Neural crest cell (in vitro differentiated cells): ENCODE measurements at places on chromosomes 6 and 20. TPM values are rescaled to one million over a fixed set of nuclear protein-coding genes. Genes with fewer than 3 reads are reported as not detected.

- no peak overlapping the region for H3K4me3 ChIP-seq
- H3K4me1 ChIP-seq = peaks cover 10% of the 10 kb centered on the region
- no peak for DNase-seq
These were observed 27.6 kb downstream of the SLC22A23 start for GRCh38 chr6:3429211-3429610.

Gene SLC17A2
- total RNA-seq = not detected in 2 replicates

Gene SRMS
- not detected in 2 replicates for total RNA-seq

GRCh38 chr6:85115376-85115775 lies 334.5 kb upstream of the NT5E start:
- peaks cover 6% of the 10 kb centered on the region for H3K4me1 ChIP-seq
- no peak for DNase-seq
- no peak overlapping the region for H3K27ac ChIP-seq
- H3K36me3 ChIP-seq = no peaks in the 10 kb centered on the region
- no peak overlapping the region for H3K4me3 ChIP-seq
- no peaks in the 10 kb centered on the region for H3K27me3 ChIP-seq
